D341Med (cell line): ENCODE measurements at places on chromosomes 6 and 20.

- DNase-seq: no peak
Observed at GRCh38 chr6:109445382-109445781, 4.9 kb downstream of the SMPD2 start.

GRCh38 chr6:90691823-90692222 is 105.0 kb upstream of the MAP3K7 start:
- DNase-seq: no peak

- DNase-seq: no peak
Observed at GRCh38 chr20:61447952-61448351, 195.9 kb downstream of the CDH4 start.

DNA sequence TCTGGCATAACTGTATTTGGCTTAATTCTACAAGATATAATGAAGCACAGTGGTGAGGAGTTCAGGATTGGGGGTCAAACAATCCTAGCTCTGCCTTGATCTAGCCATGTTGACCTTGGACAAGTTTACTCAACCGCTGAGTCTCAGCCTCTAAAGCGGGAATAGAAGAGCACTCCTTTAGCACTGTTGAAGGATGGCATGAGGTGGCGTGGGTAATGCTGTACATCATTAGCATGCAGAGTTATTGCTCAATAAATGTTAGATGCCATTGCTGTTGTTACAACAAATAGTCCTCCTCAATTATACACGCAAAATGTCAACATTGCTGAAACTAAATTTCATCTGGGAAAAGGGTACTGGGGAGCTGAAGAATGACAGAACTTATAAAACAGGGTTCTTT is 78.6 kb downstream of the KIF13A start:
- DNase-seq: no peak

DNA sequence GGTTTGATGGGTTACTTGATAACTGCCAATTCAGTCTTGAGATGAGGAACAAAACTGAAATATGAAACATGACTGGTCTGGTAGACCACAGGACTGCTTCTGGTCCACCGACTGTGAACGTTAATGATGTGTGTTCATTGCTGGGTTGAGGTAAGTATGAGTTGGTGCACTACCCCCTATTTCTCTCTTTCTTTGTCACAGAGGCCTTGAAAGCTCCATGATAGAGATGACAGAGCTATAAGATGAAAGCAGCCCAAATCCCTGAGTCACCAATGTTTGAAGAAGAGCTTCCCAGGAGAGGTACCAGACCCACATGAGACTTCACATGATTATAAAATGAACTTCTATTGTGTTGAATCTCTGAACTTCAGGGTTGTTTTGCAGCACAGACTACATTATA is 555.5 kb downstream of the PTPRT start:
- DNase-seq: no peak

DNA sequence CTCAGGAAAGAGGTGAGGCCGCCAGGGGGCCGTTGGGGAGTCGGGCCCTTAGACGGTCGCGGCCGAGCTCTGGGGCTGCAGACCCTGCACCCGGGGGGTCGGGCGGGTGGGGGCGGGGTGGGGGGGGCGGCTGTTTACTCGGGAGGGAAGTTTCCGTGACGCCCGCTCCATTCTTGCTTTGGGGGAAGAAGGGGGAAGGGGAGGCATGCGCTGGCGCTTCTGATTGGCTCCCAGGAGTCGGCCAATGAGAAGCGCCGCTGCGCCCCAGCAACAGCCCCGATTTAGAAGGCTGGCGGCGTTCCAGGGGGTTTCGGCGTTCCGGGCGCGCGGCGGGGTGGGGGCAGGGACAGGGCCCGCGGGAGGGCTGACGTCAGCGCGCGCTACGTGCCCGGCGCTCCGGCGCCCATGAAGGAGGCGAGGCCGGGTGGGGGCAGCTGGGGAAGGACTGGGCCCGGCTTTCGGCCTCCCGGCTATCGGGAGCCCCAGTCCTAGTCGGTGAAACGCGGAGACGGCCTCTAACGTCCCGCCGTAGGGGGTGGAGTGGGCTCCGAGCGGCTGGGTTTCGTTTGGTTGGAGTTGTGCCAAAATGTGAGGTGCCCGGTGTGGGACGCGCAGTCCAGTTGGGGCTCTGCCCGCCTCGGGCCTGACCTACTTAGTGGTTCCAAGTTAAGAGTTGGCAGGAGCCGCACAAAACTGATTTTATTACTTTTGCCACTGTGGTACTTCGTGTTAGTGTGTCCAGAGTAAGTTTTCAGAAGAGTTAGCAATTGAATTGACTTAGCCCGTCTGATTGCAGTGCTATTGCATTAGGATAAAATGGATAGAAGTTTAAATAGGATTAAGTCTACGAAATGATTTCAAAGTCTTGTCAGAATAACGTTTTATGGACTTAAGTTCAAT is 1.1 kb downstream of the PNRC1 start:
- DNase-seq: peak; percentile 95

DNA sequence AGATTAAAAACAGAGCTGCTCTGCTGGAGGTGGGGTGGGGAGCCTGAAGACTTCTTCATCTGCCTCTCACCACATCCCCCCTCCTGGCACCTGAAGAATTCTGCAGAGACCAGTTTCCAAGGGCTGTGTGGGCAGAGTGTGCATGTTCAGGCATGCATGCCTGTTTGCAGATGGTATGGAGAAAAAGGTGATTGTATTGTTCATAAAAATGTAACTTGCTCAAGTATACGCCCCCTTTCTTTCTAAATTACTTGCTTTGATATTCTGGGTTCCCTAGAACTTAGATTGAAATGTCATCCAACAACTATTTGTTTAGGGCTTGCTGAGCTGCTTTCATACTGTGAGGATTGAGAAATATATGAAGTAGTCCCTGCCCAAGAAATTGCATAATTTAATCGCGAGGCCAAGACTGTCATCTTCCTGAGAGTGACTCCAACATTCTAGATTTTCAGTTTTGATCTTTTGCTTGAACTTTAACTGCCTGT is 83.6 kb downstream of the LCA5 start:
- DNase-seq: no peak

GRCh38 chr6:11767978-11768756 is 10.4 kb downstream of the ADTRP start:
- no peak for DNase-seq

- no peak for DNase-seq
Observed at GRCh38 chr6:5294392-5295211, 33.3 kb downstream of the FARS2 start.

DNA sequence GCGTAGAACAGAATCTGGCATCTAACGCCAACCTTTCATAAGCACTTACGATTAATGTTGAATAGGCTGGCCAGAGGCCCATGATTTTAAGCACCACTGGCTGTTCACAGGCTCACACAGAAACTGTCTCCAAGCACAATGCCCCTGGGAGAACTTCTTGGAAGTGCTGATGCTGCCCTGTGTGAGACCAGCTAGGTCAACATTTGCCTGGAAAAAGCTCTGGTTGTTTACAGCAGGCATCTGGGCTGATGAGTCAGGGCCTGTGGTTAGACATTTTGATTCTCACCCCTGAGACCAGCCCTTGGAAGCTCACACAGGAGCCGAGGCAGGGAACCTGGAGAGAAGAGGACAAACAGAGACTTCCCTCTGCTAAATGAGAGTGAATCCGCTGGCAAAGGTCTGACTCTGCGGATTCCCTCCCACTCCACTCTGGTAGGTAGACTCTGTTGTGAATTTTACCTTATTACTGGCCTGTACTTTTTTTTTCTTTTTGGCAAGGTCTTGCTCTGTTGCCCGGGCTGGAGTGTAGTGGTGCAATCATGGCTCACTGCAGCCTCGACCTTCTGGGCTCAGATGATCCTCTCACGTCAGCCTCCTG is 6.8 kb upstream of the SULF2 start:
- no peak for DNase-seq

DNA sequence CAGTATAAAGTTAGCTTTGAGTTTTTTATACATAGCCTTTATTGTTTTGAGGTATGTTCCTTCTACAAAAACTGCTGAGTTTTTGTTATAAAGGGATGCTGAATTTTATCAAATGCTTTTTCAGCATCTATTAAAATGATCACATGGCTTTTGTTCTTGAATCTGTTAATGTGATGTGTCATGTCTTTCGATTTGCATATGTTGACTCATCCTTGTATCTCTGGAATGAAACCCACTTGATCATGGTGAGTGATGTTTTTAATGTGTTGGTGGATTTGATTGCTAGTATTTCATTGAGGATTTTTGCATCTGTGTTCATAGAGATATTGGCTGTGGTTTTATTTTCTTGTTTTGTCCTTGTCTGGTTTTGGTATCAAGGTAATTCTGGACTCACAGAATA is 24.7 kb upstream of the BLCAP start:
- no peak for DNase-seq

- no peak for DNase-seq
Observed at GRCh38 chr6:4434655-4435054, 299.3 kb upstream of the ECI2 start.

GRCh38 chr20:38450412-38450975 is 15.4 kb upstream of the SNHG17 start:
- DNase-seq: no peak

- DNase-seq: no peak
Observed at GRCh38 chr6:89596056-89596455, 42.5 kb downstream of the LYRM2 start.

DNA sequence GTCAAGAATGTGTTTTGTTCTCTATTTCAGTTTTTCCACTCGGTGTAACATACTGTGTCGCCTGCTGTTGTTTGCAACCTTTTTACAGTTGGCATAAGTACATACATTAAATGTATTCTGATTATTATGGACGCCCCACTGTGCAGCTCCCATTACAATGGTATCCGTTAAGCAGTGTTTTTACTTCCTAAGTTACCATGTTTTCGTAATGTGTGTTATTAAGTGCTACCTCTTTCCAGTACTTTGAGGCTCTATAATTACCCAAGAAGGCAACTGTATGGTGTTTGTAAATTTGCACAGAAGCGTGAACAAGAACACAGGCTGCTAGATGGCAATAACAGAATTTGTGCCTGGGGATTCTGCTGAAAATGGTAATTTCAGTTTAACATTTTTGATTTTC is 568.0 kb upstream of the MARCKS start:
- DNase-seq: no peak

DNA sequence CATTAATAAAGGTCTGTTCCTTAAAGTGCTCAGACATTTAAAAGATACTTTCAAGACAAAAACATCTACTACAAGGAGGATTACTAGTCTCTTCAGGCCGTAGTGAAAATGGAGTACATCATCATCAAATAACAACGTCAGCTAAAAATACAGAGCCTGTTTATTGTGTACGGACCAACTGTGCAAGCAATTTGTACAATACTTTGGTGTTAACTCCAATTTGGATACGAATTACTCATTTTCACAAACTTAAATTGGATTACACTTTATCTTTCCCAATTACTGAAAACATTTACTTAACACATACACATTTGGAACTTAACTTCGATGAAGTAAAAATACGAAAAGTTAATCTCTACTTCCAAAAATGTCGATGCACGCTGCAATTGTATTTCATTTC is 802 bp downstream of the CYP39A1 start:
- no peak for DNase-seq

DNA sequence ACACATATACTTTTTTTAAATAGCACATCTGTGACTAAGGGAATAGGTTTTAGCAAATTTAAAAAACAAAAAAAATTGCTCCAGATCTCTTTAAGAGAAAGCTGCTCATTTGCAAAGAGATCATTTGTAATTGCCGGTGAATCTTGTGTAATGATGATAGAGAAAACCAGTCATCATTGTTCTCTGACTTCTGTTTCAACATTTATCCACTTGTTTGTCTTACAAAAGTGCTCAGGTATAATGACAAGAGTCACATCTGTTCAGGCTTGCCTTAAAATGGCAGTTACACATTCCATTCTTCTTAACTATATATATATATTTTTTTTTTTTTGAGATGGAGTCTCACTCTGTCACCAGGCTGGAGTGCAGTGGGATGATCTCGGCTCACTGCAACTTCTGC is 165.2 kb downstream of the AIG1 start:
- DNase-seq: no peak

DNA sequence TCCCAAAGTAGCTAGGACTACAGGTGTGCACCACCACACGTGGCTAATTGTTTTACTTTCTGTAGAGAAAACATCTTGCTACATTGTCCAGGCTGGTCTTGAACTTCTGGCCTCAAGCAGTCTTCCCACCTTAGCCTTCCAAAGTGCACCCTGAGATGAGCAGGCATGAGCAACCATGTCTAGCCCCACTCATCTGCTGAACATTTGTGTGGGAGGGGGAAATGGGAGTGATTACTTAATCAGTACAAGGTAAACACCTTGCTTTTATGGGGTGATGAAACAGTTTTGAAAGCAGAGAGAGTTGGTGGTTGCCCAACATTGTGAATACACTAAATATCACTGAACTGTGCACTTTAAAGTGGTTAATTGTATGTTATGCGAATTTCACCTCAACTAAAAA is 5.3 kb downstream of the APMAP start:
- DNase-seq: no peak

DNA sequence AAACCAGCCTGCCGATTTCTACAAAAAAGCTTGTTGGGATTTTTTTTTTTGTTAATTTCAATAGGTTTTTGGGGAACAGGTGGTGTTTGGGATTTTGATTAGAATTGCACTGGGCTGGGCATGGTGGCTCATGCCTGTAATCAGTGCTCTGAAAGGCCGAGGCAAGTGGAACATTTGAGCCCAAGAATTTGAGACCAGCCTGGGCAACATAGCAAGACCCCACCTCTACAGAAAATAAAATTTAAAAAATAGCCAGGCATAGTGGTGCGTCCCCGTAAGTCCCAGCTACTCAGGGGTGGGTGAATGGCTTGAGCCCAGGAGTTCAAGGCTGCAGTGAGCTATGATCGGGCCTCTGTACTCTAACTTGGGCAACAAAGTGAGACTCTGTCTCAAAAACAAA is 40.5 kb upstream of the ASF1A start:
- DNase-seq: no peak

DNA sequence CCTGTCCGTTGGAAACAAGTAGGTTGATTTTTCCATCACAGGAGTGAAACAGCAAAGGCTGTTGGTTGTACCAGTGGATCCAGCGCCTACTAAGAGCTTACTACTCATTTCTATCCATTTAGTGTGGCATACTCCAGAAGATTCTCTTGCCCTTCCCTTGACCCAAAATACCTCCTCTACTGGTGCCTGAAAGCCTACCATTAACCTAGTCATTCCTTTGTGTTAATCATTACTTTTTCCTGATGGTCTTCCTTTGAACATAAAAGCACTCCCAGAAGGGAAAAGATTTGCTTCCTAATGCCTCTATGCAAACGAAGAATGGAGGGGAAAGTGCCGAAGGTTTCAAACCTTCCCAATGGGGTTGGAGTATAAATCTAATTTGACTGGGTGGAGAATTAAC is 123.3 kb downstream of the QRSL1 start:
- no peak for DNase-seq

- DNase-seq: no peak
Observed at GRCh38 chr6:163991321-163991720, 576.8 kb downstream of the QKI start.

- peak; percentile 37 for DNase-seq
Observed at GRCh38 chr20:5979801-5980200, 29.3 kb downstream of the MCM8 start.

GRCh38 chr6:56732517-56732916 is 89.8 kb upstream of the DST start:
- no peak for DNase-seq

GRCh38 chr20:34567892-34568865 is 9.7 kb downstream of the MAP1LC3A start:
- no peak for DNase-seq
